Bronchus fibroblast of lung (primary cell): ENCODE measurements at places on chromosomes 4 and X. TPM values are rescaled to one million over a fixed set of nuclear protein-coding genes. Genes with fewer than 3 reads are reported as not detected.

RPL39 gene
- 3,305 and 3,757 TPM in 2 replicates for total RNA-seq

P2RY4 gene
- 0.15 TPM in 1 of 2 replicates, not detected in the other for total RNA-seq

GAGE12F gene
- total RNA-seq, result not detected in 2 replicates

FBXL5 gene
- total RNA-seq, result 55.4 and 62.7 TPM in 2 replicates

NHSL2 gene
- total RNA-seq, result 0.59 and 0.84 TPM in 2 replicates

HTR2C gene
- total RNA-seq, result not detected in 2 replicates

FGF5 gene
- 4.9 and 7.4 TPM in 2 replicates for total RNA-seq
